ENCODE measurements at places on chromosomes 3 and 15.
A peak's percentile ranks its signal among the peaks of the same experiment; 100 is the strongest.

GRCh38 chr3:117439812-117440211 is 730.2 kb downstream of the TUSC7 start:
- DNase-seq, result no peak

DNA sequence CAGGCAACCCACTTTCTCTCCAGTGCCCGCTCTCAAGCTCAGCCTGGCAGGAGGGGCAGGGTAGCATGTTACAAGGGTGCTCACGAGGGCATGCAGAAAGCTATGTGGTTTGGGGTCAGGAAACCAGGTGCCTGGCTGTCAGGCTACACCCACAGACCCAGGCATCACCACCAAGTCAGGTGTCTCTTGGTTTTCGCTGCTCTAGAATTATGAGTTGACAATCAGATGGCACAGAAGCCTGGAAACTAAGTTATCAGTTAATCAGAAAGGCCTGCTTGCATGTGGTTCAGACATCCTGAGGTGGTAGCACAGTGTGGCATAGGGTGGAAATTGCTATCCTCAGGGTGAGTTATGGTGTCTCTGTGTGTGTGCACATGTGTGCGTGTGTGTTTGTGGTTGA is 16.2 kb upstream of the CCR9 start:
- peak; percentile 71 for DNase-seq

DNA sequence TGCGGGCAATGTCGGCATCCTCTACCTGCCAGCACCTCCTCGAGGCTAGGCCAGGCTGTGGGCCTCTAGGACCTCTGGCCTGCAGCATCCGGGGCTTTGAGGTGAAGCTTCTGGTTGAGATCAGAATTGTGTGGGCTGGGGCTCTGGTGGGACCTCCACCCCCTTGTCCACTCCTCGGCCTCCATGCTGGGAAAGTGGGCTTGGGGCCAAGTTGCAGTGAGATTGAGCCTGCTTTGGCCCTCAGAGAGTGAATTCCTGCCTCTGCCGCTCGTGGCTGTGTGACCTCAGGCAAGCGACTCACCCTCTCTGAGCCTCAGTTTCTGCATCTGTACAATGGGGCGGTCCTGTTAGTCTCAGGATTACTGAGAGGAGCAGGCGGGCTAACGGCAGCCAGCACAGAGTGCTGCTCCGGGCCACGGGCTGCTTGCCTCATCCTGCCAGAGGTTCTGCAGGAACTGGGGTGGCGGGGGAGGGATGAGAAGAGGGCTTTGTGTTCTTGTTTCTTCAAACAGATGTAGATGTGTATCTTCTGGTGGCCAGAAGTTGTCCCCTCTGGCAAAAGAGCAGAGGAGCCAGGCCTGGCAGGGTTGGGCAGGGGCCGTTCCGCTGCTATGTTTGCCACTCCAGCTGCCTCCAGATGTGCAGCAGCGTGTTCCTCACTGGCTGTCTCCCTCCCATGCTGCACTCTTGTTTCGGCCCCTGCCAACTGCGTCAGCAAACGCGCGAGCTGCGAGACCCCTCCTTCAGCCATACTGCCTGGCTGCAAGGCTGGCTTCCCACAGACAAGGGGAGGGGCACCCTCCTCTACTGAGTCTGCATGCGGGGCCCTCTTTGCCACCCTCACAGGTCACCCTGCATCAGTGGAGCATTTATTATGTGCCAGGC is 33.7 kb downstream of the FBLN2 start:
- no peak for DNase-seq

DNA sequence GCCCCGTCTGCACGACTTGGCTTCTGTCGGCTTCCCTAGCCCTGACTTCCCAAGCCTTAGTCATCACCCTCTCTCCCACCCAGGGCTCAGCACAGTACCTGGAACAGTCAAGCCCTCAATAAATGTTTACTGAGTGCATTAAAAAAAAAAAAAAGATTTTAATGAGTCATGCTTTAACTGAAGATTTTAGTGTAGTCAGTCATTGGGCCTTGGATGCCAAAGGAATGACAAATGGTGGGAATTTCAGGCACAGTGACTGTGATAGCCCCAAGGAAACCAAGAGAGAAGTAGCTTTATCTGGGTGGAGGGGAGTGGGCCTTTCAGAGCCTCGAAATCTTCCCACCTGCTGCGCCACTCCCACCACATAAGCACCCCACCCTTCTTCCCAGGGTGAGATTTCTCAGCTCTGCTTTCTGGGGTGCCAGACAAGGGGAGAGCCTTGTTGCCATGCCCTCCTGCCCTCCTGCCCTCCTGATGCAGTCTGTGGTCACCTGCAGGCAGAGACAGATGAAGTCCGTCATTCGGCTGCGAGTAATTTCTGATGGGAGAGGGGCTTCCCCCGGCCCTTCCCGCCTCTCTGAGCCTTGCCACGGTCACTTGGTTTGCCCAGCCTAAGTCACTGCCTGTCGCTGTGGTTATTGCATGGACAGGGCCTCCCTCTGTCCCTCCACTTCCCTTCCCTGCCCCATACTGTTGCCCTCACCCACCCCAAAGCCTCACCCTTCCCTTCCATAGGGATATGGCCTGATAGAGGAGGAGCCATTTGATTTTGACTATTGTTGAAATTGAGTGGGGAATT is 41.8 kb downstream of the SMAD3 start:
- peak; percentile 37 for DNase-seq

- no peak for DNase-seq
Measured at GRCh38 chr3:5479229-5479799, 291.8 kb downstream of the EDEM1 start.

DNA sequence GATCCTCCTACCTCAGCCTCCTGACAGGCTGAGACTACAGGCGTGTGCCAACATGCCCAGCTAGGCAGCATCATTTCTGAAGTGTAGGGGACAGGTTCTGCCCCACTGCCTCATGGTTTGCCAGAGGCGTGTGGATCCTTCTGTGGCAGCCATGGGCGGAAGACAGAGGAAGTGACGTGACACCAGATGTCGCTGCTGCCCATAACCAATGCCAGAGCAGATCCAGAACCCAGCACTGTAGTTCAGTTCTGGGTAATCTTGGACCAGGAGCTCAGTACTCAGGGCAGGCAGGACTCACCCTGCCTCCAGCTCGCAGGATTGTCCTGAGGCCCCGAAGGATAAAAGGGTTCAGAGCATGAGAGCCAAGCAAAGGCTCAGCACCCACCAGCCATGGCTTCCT is 8.2 kb downstream of the RBPMS2 start:
- DNase-seq, result no peak

DNA sequence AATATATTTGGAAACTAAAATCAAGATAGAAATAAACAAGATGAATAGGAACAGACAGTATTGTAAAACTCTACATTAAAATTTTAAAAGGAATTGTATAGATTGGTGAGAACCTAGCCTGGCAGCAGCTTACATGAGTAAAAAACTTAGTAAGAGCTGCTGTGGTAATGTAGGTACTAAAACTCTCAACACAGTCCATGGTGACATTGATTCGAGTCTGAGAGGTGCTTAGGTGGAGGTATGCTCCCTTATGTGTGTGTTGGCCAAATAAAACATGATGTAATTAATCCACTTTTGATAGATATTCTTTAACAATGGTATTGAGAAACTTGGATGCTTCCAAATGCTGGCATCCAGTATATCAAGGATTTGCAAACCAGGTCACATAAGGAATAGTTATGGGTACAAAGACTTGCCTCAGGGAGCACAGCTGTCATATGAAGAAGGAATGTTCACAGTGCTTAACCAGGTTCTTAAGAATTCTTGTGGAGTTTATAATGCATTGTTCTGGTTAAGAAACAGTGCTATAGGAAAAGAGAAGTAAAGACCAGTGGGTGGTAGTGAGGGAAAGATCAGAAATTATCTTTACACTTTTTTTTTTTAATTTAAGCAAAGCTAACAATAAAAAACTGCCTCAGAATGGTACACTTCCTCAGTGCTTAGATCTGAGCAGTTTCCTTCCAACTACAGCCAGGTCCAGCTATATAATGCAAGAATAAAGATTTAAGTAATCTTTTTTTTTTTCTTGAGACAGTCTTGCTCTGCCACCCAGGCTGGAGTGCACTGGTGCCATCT is 24.6 kb upstream of the IL20RB start:
- no peak for DNase-seq

DNA sequence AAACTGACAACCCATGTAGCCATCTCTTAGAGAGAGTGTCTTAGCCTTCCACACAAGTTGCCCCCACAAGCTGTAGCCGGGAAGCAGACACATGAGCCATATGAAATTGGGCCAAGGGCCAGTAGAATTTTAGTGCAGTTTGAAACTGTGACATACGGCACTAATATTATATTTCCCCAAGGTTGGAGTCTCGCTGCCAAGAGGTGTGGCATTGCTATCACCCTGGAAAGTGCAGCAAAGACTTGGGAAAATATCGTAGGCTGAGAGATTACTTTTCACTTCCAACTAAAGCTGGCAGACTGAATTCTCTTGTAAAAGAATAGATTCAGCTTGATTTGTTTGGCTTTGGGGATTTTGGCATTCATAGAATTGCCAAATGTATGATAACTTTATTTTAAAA is 89.2 kb downstream of the ECT2 start:
- no peak for DNase-seq

- no peak for DNase-seq
Measured at GRCh38 chr3:196661400-196661799, 21.9 kb downstream of the NRROS start.

All from CD4-positive, alpha-beta T cell treated with Interleukin-15 for 1 hour (primary cell).